ENCODE measurements at places on chromosomes 2 and 18.

- no peak for DNase-seq
Observed at GRCh38 chr2:240597054-240597418, 10.5 kb downstream of the CAPN10 start.

DNA sequence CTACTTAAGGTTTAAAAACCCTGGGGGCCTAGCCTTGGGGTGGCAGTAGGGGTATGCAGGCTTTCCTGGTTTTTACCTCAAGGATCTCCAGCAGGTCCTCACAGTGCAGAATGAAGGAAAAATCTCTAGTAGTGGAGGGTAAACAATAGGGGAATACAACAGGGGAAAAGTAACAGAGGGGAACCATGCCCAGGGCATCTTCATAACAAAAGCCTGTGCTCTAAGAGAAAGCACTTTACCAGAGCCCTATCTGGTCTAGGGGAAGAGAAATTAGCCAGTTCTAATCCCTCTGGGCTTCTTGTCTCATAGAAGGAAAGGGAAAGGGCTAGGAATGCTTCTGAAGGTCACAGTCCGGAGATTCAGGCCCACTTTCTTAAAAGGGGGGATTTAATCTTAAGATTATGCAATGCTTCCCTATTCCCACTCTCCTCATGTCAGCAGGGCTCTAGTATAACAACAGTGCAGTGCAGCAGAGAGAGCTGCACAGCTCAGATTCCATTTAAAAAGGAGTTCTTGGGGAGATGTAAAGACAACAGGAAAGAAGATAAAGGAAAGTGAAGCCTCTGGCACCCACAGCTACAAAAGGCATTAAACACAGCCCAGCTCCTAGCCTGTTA, 149.0 kb upstream of the CYP1B1 start:
- no peak for DNase-seq

GRCh38 chr18:23536204-23536603, 32.9 kb downstream of the RMC1 start:
- no peak for DNase-seq

- no peak for DNase-seq
Observed at GRCh38 chr2:40886655-40887054, 434.8 kb upstream of the SLC8A1 start.

- no peak for DNase-seq
Observed at GRCh38 chr2:218271865-218272530, 1.7 kb downstream of the PNKD start.

DNA sequence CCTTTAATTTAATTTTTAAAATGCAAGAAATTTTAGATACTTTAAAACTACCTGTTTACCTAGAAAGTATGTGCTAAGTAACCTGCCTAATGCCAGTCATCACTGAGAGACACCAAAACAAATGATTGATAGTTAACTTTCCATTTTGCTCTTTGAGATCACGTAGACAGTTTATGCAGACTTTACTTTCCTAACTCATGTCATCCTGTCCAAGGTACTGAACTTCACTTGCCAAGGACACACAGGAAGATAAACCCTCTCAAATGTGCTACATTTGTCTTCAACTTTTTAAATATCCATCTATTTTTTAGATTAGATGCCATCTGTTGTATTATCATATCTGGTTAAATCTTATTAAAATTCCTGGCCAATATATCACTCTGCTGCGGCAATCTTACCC, 20.1 kb upstream of the SCN1A start:
- no peak for DNase-seq

- no peak for DNase-seq
Observed at GRCh38 chr2:143907801-143908200, 612.1 kb downstream of the ZEB2 start.

DNA sequence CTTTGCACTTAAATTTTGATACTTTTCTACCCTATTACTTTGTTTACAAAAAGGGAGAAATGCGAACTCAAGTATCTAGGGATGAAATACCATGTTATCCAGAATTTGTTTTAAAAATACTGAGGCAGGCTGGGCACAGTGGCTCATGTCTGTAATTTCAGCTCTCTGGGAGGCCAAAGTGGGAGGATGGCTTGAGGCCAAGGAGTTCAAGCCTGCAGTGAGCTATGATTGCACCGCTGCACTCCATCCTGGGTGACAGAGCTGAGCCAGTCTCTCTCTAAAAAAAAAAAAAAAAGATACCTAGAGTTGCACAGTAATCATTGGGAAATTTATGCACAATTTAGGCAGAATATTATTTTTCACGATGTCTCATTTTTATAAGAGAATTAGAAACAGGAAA, 12.4 kb upstream of the VAPA start:
- DNase-seq, result no peak

DNA sequence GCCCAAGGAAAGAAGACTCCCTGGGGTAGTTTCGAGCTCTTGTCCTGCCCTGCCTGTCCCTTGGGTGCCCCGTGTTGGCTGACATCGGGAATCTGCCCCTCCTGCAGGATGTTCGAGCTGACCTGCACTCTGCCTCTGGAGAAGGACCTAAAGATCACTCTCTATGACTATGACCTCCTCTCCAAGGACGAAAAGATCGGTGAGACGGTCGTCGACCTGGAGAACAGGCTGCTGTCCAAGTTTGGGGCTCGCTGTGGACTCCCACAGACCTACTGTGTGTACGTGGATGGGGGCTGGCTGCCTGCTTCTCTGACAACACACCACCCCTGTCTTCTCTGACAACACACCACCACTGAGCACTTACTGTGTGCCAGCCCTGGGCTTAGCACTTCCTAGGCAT, 210.8 kb downstream of the DYSF start:
- no peak for DNase-seq

GRCh38 chr2:105118960-105119359, 81.1 kb downstream of the MRPS9 start:
- DNase-seq, result no peak

- no peak for DNase-seq
Observed at GRCh38 chr18:33051407-33051806, 278.6 kb upstream of the KLHL14 start.

- DNase-seq, result no peak
Observed at GRCh38 chr2:215275824-215276223, 36.0 kb upstream of the ATIC start.

DNA sequence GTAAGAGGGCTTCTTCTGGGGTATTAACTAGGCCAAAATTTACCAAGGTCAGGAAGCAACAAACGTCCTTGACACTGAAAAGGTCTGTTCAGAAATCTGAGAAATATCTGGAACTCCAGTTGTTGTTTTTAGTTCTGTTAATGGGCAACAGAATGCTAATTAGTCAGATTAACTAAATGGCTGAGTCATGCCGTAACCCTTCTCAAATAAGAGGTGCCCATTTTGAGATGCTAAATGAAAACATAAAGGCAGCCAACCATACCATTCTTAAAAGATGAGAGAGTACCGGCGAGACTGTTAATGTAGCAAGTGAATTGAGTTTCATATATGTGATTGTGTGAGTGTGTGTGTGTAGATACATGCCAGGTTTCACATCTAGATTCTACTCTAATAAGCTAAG, 147.9 kb upstream of the GAREM1 start:
- no peak for DNase-seq

- no peak for DNase-seq
Observed at GRCh38 chr18:360676-361075, 92.8 kb upstream of the THOC1 start.

DNA sequence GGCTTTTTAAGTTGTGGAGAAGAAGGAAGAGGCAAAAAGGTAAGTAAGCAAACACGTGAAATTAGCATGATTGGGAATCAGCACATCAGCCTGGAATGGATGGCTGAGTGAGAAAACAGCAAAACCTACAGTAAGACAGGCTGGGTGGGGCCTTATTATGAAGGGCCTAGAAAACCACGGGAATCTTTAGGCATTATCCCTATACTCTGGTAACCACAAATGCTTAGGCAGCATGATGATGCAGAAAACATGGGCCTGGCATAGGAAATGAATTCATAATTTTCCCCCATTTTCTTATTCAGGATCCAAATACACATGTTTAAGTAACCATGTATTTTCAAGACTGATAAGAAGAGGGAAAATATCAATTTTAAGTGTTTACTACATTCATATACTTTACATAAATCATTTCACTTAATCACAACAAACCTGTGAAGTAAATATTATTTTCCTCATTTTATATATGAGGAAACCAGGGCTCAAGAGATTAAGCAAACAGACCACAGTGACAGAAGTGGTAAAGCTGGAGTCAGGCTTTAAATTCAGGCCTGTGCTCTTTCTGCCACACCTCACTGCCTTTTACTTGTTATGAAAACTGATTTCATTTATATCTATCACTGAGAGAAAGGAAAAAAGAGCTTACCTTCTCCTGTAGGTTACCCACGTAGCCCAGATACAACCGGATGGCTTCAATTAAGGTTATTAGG, 4.0 kb downstream of the TMEM17 start:
- DNase-seq, result no peak

- no peak for DNase-seq
Observed at GRCh38 chr2:185242462-185242861, 496.1 kb upstream of the FSIP2 start.

DNA sequence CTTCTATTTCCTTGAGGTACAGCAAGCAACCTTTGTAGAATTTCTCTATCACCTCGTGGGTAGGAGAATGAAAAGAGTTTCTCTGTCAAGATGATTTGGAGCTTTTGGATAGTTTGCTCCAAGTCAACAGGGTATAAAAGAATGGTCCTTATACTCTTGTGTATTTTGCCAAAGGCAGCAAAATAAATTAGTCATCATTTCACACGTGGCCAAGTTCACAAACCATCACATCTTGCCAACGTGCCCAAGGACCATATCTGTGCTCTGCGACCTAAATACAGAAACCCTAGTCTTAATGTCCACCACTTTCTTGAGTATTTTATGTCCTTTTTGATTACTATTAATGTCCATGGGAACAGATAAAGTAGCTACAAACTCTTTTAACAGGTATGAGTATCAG, 262.9 kb downstream of the AFF3 start:
- DNase-seq, result no peak

GRCh38 chr2:72325592-72326422, 178.1 kb upstream of the CYP26B1 start:
- DNase-seq, result peak; percentile 26

GRCh38 chr2:222452422-222452950, 28.1 kb downstream of the SGPP2 start:
- DNase-seq, result no peak

DNA sequence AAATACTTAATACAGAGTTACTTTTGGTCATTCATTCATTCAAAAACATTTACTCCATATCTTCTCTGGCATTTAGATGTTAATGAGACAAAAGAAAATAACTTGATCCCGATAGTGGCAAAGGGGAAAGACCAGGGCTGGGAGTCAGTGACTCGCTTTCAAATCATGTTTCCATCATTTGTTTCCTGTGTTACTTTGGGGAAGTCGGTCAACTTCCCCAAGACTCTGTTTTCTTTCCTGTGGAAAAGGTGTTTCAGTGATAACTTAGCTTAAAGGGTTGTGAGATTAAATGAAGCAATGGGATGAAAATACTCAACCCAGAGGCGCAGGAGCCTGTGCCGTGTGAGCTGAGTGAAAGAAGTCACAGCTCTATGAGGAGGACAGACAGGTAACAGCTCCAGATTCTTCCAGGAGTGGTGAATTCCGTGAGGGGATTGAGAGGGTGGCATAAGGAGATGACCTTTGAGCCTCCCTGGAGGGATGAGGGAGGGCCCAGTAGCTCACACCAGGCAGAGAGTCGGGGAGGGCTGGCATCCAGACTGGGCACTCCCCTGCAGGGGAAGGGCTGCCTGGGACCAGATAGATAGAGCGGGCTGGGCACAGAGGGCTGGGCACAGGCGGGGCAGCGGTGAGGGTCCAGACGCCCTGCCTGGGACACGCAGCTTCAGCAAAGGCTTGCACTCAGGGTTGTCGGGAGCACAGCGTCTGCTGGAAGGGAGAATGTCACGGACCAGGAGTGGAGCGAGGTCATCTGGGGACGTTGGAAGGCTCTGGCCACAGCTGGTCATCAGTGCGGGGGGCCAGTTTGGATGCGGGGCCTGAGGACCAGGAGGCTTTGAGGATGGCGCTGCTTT, 70.1 kb downstream of the TSHZ1 start:
- DNase-seq, result no peak

DNA sequence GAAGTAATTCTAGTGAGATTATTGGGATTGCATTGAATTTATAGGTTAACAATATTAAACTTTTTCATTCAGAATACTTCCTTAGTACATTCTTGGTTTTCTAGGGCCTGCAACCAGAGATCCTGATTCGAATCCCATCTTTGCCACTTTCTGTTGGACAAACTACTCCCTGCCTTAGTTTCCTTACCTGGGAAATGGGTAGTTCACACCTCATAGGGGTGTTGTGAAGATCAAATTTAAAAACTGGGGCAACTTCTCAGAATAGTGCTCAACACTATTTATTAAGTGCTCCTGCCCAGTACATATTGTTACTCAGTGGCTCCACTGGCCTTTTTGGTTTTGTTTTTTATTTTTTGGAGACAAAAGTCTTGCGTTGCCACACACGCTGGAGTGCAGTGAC, 43.5 kb downstream of the SMCHD1 start:
- no peak for DNase-seq

- no peak for DNase-seq
Observed at GRCh38 chr2:16640001-16640700, 25.5 kb downstream of the CYRIA start.

DNA sequence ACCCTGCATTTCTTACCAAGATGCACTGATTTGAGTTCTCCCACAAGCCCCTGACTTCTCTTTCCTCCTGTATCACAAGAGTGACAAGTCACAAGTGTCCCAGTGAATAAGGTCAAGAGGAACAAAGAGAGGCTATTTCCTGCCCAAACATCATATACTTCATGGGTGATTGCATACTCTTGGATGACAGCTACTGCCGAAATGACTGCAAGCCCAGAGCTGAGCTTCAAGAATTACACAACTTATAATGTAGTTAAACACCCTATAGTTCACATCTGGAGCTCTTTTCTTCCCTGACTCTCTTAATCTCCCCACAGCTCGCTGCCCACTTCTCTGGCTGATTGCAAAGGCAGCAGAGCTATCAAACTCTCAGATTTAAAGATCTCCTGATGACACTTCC, 289.7 kb upstream of the PARD3B start:
- no peak for DNase-seq

DNA sequence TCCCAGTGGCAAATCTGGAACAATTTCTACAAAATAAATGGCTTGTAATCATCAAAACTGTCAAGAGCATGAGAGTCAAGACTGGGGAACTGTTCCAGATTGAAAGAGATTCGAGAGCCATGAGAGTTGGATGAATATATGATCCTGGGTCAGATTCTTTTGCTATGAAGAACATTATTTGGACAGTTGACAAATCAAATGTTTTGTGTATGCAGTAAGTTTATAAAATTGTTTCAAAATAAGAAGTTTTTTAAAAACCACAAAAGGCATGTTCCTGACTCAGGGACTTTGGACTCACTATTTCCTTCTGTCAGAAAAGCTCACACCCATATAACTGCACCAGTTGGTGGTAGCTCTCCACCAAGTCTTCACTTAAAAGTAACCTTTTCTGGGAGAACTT, 38.5 kb downstream of the ROCK2 start:
- no peak for DNase-seq
